ENCODE measurements at places on chromosomes 6 and 20.

DNA sequence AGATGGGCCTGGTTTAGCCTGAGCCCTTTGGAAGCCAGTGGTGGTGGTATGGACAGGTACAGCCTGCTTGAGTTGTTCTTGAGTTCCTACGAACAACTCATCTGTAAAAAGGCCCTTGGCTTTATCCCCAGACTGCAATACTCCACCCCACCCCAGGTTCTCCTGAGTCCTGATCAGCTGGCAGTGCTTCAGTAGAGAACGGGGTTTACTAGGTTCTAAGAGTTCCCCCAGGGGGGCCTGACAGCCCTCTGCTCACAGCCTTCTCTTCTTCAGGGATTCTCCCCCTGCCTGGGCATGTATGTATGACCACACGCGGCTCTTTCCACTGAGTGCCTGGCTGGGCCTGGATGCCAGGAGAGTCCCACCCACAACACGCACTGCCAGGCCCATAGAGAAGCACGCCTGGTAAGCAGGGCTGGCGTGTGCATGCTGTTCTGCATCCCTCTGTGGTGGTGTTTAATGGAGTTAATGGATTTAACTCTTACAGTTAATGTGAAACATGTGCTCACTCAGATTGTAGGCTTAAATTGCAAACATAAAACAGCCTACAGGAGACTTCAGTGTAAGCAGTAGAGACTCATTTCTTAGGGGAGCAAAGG, 44.3 kb upstream of the SLC4A11 start:
- DNase-seq, result no peak

- no peak for DNase-seq
These were observed 284.2 kb downstream of the HACE1 start for GRCh38 chr6:104575536-104575935.

- DNase-seq, result no peak
These were observed 238.1 kb upstream of the IRAK1BP1 start for GRCh38 chr6:78629154-78629721.

- DNase-seq, result no peak
These were observed 17.5 kb downstream of the FRMD1 start for GRCh38 chr6:168061269-168062210.

GRCh38 chr6:34027445-34027936, 118.4 kb downstream of the GRM4 start:
- peak; percentile 64 for DNase-seq

- DNase-seq, result no peak
These were observed 106.6 kb upstream of the BTN3A2 start for GRCh38 chr6:26258212-26258977.

- no peak for DNase-seq
These were observed 139.9 kb downstream of the CDH4 start for GRCh38 chr20:61391812-61392520.

DNA sequence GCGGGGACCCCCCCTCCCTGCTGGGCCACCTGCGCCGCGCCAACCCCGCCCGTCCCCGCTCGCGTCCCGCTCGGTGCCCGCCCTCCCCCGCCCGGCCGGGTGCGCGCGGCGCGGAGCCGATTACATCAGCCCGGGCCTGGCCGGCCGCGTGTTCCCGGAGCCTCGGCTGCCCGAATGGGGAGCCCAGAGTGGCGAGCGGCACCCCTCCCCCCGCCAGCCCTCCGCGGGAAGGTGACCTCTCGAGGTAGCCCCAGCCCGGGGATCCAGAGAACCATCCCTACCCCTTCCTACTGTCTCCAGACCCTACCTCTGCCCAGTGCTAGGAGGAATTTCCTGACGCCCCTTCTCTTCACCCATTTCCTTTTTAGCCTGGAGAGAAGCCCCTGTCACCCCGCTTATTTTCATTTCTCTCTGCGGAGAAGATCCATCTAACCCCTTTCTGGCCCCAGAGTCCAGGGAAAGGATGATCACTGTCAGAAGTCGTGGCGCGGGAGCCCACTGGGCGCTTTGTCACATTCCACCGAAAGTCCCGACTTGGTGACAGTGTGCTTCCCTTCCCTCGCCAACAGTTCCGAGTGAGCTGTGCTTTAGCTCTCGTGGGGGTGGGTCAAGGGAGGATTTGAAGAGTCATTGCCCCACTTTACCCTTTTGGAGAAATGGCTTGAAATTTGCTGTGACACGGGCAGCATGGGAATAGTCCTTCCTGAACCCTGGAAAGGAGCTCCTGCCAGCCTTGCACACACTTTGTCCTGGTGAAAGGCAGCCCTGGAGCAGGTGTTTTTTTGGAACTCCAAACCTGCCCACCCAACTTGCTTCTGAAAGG, 2.1 kb downstream of the VEGFA start:
- DNase-seq, result peak; percentile 75

- no peak for DNase-seq
These were observed 11.9 kb upstream of the RBBP8NL start for GRCh38 chr20:62439218-62439617.

DNA sequence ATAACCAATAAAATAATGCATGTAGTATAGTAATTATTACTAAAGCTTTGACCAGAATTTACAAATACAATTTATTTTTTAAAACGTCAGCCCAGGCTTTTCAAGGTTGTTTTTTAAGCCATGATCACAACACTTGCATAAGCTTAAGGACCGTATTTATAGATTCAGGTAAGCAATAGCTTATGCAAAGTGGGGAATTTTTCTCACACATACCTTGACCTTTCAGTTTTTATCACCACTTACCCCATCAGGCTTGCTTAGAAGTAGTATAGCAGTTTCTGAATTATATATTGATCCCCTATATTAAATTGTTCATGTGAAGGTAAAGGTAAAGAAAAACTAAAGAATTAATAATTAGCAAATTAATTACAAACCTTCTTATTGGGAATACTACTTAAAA, 232.3 kb upstream of the FKBP1C start:
- DNase-seq, result no peak
